ENCODE measurements at places on chromosomes 1 and 21.

DNA sequence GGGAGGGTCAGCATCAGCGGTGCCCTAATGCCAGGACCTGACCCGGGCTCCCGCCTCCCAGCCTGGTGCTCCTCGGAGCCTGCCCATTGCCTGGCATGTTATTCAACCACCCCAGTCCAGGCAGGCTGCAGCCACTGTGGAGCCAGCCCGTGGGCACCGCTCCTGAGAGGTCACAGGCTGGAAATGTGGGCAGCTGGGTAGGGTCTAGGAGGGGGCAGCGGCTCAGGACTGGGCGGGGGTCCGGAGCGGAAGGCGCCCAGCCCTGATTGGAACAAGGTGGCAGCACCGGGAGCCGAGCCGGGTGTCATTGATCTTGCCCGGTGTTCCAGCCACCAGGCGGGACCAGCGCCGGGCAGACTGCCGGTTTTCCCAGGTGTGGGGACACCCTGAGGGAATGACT lies 12.7 kb upstream of the RUNX3 start:
- DNase-seq: no peak

DNA sequence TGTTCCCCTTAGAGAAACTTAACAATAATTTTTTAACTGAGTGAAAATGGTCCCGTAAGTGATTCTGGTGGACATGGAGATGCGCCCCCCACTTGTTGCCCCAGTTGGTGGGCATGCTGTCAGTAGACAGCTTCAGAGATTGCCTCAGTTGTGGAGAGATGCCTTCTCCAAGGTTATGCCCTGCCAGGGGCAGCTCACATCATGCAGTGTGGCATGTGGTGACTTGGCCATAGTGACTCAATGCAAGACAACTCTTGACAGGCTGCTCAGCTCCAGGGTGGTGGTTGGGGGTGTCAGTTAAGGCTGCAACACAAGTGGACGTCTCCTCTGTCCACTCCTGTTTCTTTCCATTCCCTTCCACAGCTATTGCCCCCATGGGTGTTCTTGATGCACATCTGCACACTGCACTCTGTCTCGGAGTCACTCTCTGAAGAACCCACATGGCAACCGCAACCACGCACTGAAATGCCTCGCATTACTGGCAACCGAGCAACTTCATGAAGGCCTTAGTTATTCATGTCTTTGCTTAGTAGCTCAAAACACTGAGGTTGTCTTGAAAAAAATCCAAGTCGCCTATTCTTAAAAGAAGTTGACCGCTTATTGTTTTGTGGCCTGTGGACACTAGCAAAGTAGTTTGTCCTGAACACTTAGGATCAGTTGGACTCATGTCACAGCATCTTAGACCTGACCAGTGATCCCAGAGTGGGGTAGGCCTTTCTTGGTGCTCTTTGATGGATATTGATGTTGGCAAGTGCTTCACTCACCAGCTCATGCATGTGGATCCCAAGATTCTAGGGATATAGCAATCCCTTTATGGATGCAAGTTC lies 54.8 kb upstream of the USP1 start:
- DNase-seq: no peak

- peak; percentile 9 for DNase-seq
Measured at GRCh38 chr1:47587891-47588582, 150.2 kb downstream of the FOXD2 start.

DNA sequence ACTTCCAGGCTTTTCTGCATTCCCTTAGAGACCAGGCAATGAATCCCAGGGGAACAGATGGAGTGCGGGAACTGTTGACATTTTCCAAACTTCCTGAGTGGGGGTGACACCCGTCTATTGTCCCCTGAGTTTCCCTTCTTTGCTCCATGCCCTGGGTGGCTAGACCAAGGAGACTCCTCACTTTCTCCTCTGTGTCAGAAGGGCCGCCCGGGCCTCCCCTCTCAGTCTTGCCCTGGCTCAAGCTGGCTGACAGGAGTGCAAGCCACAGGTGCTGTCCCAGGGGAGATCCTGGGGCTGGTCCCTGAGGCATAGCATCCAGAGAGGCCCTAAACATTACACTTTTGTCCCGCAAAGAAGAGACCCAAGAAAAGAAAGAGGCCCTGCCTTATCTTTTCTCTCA lies 62.8 kb downstream of the DDX20 start:
- no peak for DNase-seq

GRCh38 chr1:79478160-79478559 lies 471.6 kb upstream of the ADGRL4 start:
- peak; percentile 10 for DNase-seq

DNA sequence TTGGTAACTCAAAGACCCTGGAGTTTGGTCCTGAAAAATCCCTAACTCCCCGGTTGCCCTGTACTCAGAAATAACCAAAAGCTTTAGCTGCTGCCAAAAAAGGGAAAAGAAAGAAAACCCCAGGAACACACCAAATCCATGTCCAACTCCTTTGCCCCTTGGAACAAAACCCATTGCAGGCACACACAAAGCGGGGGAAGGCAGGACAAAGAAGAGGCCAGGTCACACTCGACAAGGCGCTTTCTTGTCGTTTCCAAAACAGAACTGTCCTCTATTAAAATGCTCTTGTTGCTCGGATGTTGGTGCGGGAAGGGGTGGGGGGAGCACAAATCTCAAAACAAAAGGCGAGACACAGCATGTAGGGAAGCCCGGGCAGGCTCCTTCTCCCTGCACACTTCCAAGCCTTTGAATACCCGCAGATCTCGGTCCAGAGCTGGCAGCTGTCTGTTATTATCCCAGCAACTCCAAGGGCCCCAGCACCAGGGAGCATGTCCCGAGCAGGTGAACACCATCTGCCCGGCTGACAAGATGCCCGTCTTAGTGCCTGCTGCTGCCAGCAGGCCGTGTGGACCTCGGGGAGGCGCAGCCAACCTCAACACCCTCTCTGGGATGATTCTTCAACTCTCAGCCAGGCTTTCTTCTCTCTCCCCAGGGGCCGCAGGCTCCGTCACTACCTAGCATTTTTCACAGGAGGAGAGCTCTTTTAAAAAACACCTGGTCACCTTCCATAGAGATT lies 96.4 kb downstream of the SSBP3 start:
- peak; percentile 78 for DNase-seq

GRCh38 chr1:54256522-54257345 lies 56.8 kb downstream of the MRPL37 start:
- DNase-seq: no peak

DNA sequence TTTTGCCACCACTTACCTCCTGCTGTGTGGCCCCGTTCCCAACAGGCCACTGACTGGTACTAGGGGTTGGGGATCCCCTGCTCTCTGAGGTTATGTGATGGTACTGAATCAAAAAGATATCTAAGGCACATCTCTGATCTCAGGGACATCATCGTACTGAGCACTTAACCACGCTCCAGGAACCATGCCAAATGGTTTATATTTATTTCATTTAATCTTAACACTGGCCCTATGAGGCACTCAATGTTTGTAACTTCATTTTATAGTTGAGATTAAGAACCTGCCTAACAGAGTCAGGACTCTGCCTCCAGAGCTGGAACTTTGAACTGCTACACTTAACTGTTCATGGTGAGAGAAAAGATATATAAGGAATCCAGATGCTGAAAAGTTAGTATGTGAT lies 98.0 kb upstream of the HP1BP3 start:
- DNase-seq: no peak

DNA sequence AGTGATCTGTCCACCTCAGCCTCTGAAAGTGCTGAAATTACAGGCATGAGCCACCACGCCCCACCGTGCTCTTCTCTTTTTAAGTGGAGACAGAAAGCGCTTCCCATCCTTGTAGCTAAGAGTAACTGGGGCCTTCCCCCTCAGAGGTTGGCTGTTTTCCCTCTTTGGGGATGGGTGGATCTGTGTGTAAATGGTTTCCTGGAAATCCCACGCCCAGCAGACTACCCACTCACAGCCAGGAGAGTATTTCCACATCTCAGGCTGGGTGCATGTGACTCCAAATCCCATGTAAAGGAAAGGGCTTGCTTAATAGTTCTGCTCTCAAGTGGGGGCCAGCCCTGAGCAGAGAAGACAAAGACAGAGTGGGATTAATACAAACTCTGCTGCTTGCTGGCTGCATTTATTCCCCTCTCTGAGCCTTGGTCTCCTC lies 19.6 kb upstream of the TCEA3 start:
- DNase-seq: no peak

DNA sequence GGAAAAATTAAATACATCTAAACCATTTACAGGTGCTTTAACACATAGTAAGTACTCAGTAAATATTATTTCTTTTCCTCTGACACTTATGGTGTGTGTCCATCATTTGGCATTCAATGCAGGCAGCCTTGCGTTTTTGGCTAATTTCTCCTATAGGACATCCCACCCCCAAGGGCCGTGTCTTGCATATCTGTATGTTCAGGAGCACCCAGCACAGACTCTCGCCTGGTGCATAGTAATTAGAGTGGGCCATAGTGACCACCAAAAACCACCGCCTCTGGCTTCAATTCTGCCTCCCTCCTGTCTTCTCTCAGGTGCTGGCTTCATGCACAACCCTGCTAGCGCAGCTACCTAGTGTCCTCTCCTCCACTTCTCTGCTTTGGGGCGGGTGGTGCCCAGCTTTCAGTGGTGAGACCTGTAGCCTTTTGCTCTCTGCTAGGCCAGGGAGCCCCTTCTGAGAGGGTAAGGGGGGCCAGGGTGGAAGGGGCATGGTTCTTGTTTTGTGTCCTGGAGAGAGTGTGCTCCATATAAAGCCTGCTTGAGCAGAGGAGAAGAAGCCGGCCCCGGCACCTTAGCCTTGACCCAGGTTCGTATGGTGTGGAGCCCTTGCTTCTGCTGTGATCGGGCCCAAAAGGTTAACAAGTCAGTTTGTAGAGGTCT lies 33.4 kb downstream of the BATF3 start:
- no peak for DNase-seq

DNA sequence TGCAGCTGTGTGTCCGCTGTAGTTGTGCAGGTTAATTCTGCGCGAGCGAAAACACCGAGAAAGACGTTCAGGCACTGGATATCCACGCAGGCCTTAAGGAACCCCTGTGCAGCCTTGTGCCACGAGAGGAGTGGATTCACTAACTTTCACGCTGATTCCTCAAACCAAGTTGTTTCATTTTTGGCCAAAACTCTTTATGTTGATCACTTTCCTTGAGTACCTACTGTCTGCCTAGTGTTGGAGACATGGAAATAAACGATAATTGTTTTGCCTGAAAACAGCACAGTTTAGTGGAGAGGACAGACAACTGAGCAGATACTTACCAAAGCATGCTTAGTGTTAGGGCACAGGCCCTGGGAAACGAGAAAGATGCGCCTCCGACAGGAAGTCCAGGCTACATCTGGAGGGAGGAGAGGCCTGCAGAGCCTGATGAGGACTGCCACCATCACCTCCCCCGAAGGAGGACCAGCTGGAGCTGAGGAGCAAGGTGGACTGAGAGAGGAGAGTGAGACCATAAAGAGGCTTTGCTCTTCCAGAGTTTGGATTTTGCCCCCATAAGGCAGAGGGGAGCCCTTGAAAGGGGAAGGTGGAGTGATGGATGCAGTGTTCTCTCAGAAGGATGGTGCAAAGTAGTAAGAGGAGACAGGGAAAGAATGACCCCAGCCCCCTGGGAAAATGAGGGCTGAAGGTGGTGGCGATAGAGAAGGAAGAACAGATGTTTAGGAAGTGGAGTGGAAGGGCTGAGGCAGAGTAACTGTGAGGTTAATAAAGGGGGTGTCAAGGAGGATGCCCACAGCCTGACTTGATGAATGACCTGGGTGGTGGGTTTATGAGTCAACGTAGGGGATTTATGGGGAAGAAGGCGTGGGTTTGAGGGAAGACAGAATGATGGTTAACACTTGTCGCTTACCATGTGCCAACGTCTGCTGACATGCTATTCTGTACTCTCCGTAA lies 956 bp upstream of the SCAF4 start:
- DNase-seq: no peak

GRCh38 chr1:21663951-21664805 lies 5.0 kb downstream of the RAP1GAP start:
- DNase-seq: no peak

GRCh38 chr21:46038871-46039397 lies 57.4 kb downstream of the COL6A1 start:
- no peak for DNase-seq

- no peak for DNase-seq
Measured at GRCh38 chr21:45831991-45832740, 149.4 kb upstream of the COL6A1 start.

GRCh38 chr1:10210841-10211804 lies 753 bp downstream of the KIF1B start:
- peak; percentile 68 for DNase-seq

DNA sequence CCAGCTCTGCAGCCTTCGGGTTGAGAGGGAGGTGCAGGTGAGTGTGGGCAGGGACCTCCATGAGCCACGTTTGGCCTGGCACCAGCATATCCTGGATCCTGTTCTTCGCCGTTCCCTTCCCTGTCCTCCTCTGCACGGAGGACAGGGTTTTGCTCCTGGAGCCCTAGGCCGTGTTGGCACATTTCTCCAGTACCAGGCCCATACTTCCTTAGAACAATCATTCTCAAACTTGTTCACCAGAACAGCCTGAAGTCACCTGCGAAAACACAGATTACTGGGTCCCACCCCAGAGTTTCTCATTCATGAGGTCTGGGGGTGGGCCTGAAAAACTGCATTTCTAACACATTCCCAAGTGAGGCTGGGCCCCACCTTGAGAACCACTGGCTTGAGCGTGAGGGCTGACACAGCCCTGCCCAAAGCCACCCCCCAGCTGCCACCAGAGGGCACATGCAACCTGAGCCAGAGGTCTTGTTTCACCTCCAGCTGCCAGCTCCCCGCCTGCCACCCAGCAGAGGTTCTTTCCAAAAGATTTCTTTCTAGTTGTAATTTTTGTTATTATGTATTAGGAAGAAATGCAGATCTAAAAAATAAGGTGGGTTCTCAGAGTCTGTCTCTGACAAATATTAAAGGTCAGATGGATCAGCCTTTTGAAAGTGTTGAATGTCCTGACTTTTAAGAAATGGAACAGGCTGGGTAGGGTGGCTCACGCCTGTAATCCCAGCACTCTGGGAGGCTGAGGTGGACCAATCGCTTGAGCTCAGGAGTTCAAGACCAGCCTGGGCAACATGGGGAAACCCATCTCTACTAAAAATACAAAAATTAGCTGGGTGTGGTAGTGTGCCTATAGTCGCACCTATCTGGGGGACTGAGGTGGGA lies 39.6 kb upstream of the LDLRAP1 start:
- DNase-seq: peak; percentile 75

DNA sequence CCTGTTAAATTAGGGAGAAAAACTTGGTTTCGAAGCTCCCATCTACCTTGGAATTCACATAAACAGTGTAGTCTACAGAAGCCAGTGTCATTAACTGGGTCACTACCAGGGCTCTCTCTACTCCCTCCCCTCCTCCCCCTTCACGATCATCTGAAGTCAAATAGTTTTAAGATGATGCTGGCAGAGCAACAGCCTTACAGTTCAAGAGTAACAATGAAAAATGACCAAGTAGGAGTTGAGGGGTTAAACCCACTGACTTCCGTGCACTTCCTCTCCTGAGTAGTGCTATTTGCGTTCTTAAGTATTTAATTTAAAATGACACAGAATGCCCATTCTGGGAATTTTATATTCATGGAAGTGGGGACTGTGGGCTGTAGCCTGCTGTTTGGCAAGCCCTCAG lies 236.9 kb downstream of the SIPA1L2 start:
- no peak for DNase-seq

GRCh38 chr21:33828083-33828482 lies 87.5 kb downstream of the ATP5PO start:
- DNase-seq: no peak

Data from D341Med (cell line).